ENCODE measurements at places on chromosomes 1 and 21.

DNA sequence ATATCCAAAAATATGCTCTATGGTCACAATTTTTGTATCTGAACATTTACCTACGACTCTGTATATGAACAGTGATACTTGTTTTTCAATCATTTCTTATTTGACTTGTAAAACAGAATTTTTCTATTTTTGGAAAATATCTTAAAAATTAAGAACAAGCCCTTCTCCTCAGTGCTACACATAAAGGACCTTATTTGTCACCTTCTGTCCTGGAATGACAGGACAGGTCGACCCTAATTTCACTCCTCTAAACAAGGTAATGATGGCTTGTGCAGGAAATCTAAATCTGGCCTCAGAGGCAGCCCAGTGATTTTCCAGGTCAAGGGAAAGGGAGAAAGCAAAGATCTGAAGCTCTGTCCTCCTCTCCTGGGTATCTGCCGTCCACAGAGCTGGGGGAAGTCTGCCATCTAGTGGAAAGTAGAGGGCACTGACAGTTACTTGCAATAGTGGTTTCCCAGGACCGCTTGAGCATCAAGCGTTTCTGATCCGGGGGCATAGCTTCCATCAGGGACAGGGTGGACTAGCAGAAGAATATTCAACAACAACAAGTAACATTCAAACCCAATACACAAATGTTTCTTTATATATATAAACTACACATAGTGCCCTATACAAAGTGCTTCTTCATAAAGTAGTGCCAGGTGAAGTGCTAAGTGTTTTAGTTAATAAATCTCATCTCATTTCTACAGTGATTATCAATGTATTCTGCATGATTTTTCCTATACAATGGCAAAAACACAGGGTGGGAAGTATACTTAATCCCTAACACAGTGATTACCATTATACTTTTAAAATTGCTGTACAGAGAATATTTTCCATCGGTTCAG lies 74.6 kb downstream of the SLC25A24 start:
- DNase-seq = peak; percentile 26

GRCh38 chr1:207309745-207310273 lies 11.7 kb upstream of the CD55 start:
- no peak for DNase-seq

GRCh38 chr21:40792691-40793456 lies 54.1 kb downstream of the DSCAM start:
- DNase-seq = no peak

DNA sequence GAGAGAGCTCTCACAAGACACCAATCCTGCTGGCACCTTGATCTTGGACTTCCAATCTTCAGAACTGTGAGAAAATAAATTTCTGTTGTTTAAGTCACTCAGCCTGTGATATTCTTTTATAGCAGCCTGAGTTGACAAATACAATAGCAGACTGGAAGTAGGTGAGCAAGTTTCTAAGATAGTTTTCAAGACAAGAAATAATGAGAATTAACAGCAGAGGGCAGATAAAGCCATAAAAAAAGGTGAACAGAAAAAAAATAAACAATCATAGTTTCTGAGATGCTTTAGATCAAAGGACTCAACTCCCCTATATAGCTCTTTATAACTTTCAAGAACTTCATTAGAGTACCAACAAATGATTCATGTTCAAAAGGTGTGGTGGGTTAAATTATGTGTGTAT lies 119.8 kb downstream of the PLPPR5 start:
- no peak for DNase-seq

DNA sequence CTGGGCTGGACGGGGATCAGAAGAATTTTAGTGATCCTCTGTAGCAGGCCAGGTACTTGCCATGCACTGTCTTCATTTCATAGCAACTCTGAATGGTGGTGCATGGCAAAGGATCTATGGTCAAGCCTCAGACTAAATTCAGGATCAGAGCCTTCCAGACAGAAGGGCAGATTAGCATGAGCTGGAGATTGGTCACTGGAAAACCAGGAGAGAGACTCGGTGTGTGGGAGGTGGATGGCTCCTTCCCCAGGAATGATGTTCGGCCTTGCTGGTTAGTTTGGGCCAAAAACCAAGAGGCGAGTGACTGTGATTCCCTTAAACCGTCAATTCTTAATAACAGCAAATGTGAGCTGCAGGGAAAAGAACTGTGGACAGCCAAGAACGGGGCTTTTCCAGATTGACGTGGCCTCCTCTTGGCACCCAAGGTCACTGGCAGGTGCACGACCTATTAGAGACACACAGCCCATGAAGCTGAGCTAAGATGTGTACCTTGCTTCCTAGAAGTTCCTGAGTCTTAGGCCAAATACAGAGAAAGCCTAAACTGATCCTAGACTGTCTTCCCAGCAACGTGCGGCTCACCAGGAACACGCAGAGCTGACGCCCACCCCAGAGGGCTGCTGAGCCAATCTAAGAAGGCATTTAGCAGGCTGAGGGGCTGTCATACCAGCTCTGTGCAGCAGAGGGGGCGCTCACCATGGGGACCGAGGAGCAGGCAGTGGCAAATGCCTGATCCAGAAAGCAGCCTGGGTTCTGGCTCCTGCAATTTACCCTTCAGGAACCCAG lies 18.5 kb downstream of the ALDH4A1 start:
- DNase-seq = peak; percentile 50

- DNase-seq = no peak
Observed at GRCh38 chr1:78044796-78045562, 787 bp upstream of the GIPC2 start.

GRCh38 chr1:173914366-173914871 lies 2.7 kb downstream of the SERPINC1 start:
- DNase-seq = no peak

- DNase-seq = no peak
Observed at GRCh38 chr1:47725511-47725991, 271.6 kb downstream of the TRABD2B start.

- no peak for DNase-seq
Observed at GRCh38 chr1:44810101-44810761, 1.9 kb downstream of the BTBD19 start.

- no peak for DNase-seq
Observed at GRCh38 chr21:33265664-33266049, 510 bp upstream of the IL10RB start.
